Neural crest cell (in vitro differentiated cells): ENCODE measurements at places on chromosomes 11 and 22. TPM values are rescaled to one million over a fixed set of nuclear protein-coding genes. Genes with fewer than 3 reads are reported as not detected.
A peak's percentile ranks its signal among the peaks of the same experiment; 100 is the strongest.

- H3K27ac ChIP-seq, result no peak overlapping the region
- H3K27me3 ChIP-seq, result no peaks in the 10 kb centered on the region
- DNase-seq, result no peak
- H3K4me3 ChIP-seq, result no peak overlapping the region
- H3K4me1 ChIP-seq, result peaks cover 4% of the 10 kb centered on the region
These were observed 2.1 kb downstream of the ADA2 start for GRCh38 chr22:17217179-17217578.

DNA sequence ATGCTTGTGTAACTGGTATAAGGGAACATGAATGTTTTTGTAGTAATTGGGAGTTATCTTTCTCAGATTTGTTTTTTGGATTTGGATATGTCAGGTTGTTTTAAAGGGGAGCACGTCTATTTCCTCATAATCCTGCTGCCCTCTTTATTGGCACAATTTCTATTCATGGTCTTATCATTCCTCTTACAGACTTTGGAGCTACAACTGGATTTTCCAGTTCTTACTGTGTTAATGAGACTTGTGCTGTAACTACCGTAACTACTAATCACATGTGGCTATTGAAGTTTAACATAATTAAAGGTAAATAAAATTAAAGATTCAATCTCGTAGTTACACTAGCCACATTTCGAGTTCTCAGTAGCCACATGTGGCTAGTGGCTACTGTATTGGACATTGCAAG is 1.9 kb downstream of the FDX1 start:
- H3K27me3 ChIP-seq, result no peaks in the 10 kb centered on the region
- no peaks in the 10 kb centered on the region for H3K36me3 ChIP-seq
- H3K27ac ChIP-seq, result no peak overlapping the region
- peaks cover 42% of the 10 kb centered on the region for H3K4me1 ChIP-seq
- H3K4me3 ChIP-seq, result peak overlapping the region; percentile 98

The C22orf42 gene
- total RNA-seq, result not detected in 2 replicates

- H3K27me3 ChIP-seq, result no peaks in the 10 kb centered on the region
- DNase-seq, result no peak
- peak overlapping the region; percentile 45 for H3K4me3 ChIP-seq
- H3K4me1 ChIP-seq, result peaks cover 57% of the 10 kb centered on the region
- H3K36me3 ChIP-seq, result no peaks in the 10 kb centered on the region
- peak overlapping the region; percentile 54 for H3K27ac ChIP-seq
These were observed 8.3 kb downstream of the CSNK1E start for GRCh38 chr22:38308791-38309498.

The DTX4 gene
- 129 and 139 TPM in 2 replicates for total RNA-seq

DNA sequence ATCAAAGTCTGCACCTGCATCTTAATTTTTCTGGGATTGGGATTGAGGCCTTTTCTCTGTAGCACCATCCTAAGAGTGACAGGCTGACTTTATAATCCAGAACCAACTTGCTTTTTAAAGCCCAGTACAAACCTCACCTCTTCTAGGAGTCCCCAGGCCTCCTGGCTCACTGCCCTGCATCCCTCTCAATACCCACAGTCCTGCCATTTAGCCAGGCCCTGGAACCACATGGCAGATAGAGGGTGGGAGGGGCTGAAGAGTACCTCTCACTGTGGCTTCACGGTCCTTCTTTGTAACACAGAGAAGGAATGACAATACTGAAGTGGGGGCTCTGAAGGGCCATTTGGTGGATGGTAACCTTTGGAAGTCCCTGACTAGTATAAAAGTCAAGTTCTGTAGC is 63.5 kb upstream of the PHOX2A start:
- H3K27ac ChIP-seq, result no peak overlapping the region
- peaks cover 7% of the 10 kb centered on the region for H3K36me3 ChIP-seq
- H3K27me3 ChIP-seq, result no peaks in the 10 kb centered on the region
- H3K4me1 ChIP-seq, result peaks cover 3% of the 10 kb centered on the region
- H3K4me3 ChIP-seq, result no peak overlapping the region

The LGALS12 gene
- total RNA-seq, result not detected in 2 replicates
